ENCODE measurements at places on chromosomes 1 and 21.

GRCh38 chr21:24367936-24368335 lies 1239.3 kb downstream of the MRPL39 start:
- DNase-seq: no peak

GRCh38 chr1:33118274-33118673 lies 37.3 kb downstream of the AZIN2 start:
- no peak for DNase-seq

GRCh38 chr1:150186789-150187559 lies 37.3 kb downstream of the PLEKHO1 start:
- peak; percentile 33 for DNase-seq

DNA sequence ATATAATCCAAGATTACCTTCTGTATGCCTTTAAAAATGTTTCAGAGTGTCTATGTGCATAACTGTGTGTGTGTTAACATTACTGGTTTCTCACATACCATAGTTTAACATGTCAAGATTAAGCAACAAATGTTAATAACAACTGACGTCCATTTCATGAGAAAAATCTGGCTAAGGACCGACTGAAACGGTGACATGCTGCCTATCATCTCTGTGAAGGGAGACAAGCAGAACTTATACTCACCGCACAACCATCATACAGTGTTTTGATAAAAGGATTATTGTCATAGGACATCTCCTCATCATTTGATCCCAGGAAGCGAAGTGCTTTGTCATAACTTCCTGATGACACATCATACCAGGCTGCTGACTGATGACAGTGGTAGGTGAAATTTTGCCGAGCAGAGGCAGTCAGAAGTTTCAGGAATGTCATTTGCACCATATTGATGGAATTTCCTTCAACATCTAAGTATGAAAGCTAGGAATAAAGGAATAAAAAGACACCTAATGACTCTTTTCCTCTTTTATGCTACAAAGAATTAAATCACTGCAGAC lies 228.8 kb downstream of the COL11A1 start:
- no peak for DNase-seq

- DNase-seq: no peak
These were observed 98.2 kb downstream of the PCBP3 start for GRCh38 chr21:45741691-45742090.

GRCh38 chr1:21864730-21865129 lies 52.7 kb downstream of the LDLRAD2 start:
- DNase-seq: no peak

- peak; percentile 61 for DNase-seq
These were observed 33.4 kb upstream of the TENT5B start for GRCh38 chr1:27045973-27046558.

GRCh38 chr1:245645894-245646293 lies 491.1 kb downstream of the KIF26B start:
- DNase-seq: no peak

GRCh38 chr1:219185486-219186117 lies 11.9 kb downstream of the LYPLAL1 start:
- DNase-seq: no peak

- DNase-seq: no peak
These were observed 33.3 kb downstream of the COQ8A start for GRCh38 chr1:226973371-226973897.

GRCh38 chr1:40704817-40705733 lies 13.6 kb downstream of the NFYC start:
- DNase-seq: no peak

DNA sequence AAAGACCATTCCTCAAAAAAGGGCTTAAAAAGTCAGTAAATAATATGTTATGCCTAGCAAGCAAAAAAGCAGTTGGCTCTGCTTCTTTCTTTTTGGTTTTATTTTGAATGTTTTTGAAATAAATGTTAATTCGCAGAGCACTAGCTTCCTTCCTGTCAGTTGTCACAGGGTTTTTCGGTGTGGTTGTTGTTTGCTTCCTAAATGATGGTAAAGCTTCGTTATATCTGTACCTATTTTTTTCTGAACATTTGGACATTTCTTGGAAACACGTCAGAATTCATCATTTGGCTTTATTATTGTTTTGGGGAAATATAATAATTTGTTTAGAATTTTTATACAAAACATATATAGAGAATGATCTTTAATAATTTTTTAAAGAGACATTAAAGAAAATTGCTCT lies 351.9 kb upstream of the SGIP1 start:
- DNase-seq: no peak

DNA sequence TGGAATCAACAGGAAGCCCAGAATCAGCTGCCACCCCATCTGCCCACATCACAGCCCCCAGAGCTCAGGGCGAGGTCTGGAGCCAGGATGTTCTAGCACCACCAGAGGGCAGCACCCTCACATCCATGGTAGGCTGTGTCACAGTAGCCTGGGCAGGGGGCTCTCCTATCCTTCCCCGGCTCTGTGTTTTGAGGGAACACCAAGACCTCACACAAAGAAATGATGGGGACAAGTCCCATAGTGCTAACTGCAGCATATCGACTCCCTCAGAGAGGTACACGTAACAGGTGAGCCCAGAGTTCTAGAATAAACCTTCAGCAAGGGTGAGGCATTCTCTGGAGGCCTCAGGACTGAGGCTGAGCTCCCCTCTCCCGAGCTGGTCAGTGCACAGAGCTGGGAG lies 2.3 kb upstream of the KCNC4 start:
- peak; percentile 71 for DNase-seq

DNA sequence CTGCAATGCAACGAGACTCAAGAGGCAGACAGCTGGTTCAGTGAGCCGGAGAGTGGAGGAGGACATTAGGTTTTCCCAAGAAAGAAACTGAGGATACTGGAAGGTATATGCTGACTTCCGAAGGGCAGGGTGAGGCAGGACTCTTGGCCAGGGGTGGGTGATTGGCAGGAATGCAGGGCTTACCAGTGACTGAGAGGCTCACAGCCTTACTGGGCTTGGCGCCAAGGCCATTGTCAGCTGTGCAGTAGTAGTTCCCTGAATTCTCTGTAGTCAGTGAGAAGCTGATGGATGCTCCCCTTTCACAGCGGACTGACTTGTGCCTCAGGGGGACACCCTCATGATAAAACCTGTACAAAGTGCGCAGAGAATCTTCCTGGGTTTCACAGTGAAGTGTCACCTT lies 9.6 kb downstream of the FCRL5 start:
- DNase-seq: no peak

DNA sequence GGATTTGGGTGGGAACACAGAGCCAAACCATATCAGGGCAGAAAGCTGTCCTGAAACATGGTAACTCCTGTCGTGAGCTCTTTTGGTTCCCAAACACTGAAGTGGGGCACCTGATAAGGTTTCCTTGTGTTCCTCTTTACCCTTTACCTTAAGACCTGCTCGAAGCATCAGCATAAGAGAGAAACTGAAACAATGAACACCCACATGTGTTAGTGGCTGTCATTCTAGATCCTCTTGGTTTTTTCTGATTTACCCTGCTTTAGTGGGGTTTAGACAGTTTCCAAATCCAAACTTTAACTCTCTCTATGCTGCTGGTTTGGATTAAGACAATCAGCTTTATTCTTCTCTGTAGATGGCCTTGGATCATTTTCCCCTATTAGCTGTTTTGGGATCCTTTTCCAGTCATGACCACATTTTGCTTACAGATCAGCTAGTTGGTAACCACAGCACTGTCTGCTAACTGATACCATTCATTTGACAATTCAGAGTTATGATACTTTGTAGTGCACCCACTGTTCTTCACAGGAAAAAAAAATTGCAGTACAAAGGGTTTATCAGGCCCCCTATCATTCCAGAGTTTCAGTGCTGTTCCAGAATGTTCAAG lies 975 bp upstream of the MNDA start:
- DNase-seq: no peak

DNA sequence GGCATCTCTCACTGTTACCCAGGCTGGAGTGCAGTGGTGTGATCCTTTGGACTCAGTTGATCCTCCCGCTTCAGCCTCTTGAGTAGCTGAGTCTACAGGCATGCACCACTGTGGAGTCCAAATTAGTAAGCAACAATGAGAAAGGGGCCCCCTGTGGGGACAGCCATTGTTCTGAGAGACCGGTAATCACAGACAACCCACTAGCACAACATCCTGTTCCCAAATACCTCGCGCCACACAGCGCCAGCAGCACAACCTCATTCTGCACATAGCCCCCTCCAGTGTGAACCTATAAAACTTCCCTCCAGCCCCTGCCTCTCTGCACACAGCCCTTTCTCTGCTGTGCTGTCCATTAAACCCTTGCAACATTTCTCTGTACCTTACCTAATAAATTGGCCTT lies 226.4 kb downstream of the DYRK1A start:
- DNase-seq: no peak

- DNase-seq: no peak
These were observed 239.6 kb upstream of the FGGY start for GRCh38 chr1:59057211-59057694.

- DNase-seq: no peak
These were observed 45.5 kb upstream of the RPL11 start for GRCh38 chr1:23646091-23646490.

DNA sequence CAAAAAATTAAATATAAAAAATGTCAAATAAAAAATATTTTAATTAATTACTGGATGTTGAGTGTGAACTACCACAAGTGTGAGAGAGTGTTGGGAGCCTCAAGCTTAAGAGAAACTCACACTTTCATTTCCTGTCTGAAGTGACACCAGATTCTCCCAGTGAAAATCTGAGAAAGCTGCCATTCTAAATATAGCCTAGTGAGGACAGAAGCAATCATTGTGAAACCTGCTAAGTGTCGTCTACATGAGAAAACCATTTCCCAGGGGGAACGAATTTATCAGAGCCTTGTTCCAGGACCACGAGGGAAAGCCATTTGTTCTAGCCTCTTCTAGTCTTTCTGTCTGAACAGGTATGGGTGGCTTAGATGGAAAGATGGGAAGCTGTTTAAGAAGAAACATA lies 329.3 kb upstream of the PRMT6 start:
- DNase-seq: no peak

DNA sequence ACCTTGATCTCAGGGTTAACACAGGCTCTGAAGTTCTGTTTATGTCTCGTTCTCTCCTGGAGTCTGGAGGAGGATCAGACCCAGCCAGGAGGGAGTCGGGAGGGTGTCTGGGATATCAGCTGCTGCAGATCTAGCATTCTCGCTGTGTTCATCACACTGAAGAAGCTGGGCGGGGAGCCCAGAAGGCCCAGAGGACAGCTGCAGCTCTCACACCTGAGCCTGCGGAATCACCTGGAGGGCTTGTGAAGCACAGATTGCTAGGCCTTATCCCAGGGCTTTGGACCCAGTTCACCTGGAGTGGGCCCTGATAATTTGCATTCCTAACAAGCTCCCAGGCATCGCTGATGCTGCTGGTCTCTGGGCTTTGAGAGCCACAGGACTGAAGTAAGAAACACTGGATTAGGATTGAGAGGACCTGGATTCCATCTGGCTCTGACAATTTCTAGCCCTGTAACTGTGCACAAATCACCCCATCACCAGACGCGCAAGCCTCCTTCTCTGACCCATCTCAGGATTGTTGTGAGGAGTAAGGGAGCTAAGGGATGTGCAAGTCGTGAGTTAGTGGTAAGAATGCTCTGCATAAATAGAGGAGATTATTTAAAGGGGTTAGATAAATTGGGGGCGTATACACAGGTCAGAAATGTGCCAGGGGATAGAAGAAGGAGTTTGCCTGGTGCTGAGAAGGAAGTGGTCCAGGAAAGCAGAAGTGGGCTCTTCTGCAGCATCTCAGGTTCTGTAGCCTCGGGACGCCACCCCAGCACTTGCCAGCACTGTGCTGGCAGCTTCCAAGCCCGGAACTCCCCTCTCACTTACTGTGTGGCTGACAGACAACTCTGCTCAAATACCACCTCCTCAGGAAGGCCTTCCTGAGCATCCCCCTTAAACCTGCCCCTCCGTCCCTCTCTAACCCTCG lies 19.1 kb downstream of the ABCA4 start:
- no peak for DNase-seq

DNA sequence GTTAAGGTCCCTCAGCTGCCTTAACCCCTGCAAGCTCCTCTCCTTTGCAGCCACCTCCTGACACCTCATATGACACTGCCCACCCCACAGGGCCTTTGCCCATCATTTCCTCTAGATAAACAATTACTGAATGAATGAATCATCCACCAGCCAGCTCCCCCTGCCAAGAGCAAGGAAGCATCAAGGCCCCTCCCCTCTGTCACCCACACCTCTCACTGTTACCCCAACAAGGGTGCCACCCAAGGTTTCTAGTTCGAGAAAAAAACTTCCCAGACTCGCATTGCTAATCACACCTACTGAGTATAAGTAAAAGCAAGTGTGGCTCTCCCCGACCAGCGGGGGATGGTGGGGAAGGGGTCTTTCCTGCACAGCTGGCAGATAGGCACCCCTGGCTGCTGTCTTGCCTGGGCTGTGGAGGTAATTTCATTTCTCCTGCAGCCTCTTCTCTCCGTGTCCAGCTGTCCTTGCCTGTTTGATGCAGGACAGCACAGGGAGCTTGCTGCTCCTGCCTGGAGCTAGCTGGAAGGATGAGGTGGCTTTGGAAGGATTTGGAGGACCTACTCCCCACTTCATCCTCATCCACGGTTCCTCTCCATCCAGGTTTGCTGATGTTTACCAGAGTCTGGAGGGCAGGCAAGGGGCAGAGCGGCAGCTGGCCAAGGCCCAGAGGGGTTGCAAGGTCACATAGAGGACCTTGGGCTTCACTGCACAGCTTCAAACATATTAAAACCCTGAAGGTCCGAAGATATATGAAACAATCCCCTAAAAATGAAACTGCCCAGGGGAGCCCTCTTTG lies 33.1 kb upstream of the LBR start:
- DNase-seq: peak; percentile 71

GRCh38 chr1:170562646-170563338 lies 30.8 kb downstream of the GORAB start:
- no peak for DNase-seq

- no peak for DNase-seq
These were observed 41.2 kb downstream of the NME7 start for GRCh38 chr1:169326261-169326955.
